Articular chondrocyte of knee joint (primary cell): ENCODE measurements at places on chromosomes 11 and 22. TPM values are rescaled to one million over a fixed set of nuclear protein-coding genes. Genes with fewer than 3 reads are reported as not detected.

DDI1 gene
- total RNA-seq = not detected in 2 replicates

TEX54 gene
- not detected in 2 replicates for total RNA-seq

FOLR1 gene
- 0.54 TPM in 1 of 2 replicates, not detected in the other for total RNA-seq

OR52A1 gene
- not detected in 2 replicates for total RNA-seq

KRTAP5-9 gene
- 0.39 TPM in 1 of 2 replicates, not detected in the other for total RNA-seq

RASL10A gene
- total RNA-seq = not detected in 2 replicates

TMEM45B gene
- total RNA-seq = not detected in 2 replicates

IGSF9B gene
- 7.1 TPM in 2 replicates for total RNA-seq

HORMAD2 gene
- total RNA-seq = not detected in 2 replicates

ATL3 gene
- 359 and 394 TPM in 2 replicates for total RNA-seq

GSTT2 gene
- total RNA-seq = 0.78 TPM in 1 of 2 replicates, not detected in the other

COA4 gene
- total RNA-seq = 47.4 and 56.4 TPM in 2 replicates

PRRG4 gene
- under 0.01 and 0.22 TPM in 2 replicates for total RNA-seq

PANX3 gene
- total RNA-seq = 0.22 TPM in 1 of 2 replicates, not detected in the other

APOA1 gene
- not detected in 2 replicates for total RNA-seq

APLNR gene
- total RNA-seq = not detected in 2 replicates

C11orf87 gene
- 0.13 and 0.43 TPM in 2 replicates for total RNA-seq

PRODH gene
- under 0.01 TPM in 1 of 2 replicates, not detected in the other for total RNA-seq

TMEM126B gene
- total RNA-seq = 84.9 and 87.0 TPM in 2 replicates

SCGB2A2 gene
- total RNA-seq = not detected in 2 replicates

OR51B5 gene
- 0.11 and 0.26 TPM in 2 replicates for total RNA-seq

NXPE1 gene
- 0.11 TPM in 1 of 2 replicates, not detected in the other for total RNA-seq

SLC35F2 gene
- 1.8 and 3.9 TPM in 2 replicates for total RNA-seq

SPON1 gene
- total RNA-seq = 3.6 and 5.4 TPM in 2 replicates

C11orf97 gene
- total RNA-seq = not detected in 2 replicates

PLAAT3 gene
- 12.4 and 14.9 TPM in 2 replicates for total RNA-seq
